ENCODE measurements at places on chromosomes 2 and 18.

DNA sequence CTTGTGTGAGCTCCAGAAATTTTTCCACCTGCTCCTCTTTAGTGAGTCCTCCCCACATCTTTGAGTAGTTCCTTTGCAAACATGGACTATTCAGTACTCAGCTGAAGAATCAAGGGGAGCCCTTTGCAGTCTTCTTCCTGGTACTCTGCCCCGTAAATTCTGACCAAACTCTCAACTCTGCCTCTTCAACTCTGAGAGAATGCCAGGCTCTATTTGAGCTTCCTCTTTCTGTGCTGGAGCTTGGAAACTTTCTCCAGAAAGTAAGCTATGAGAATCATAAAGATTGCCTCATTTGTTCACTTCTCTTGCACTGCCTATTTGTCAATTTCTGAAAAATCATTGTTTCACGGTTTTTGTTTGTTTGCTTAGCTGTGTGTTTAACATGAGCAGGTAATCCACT lies 7.4 kb upstream of the STAT4 start:
- peaks cover 10% of the 10 kb centered on the region for H3K4me1 ChIP-seq
- peaks cover 7% of the 10 kb centered on the region for H3K36me3 ChIP-seq
- H3K27me3 ChIP-seq: no peaks in the 10 kb centered on the region
- H3K27ac ChIP-seq: no peak overlapping the region

- H3K36me3 ChIP-seq: no peaks in the 10 kb centered on the region
- H3K27ac ChIP-seq: no peak overlapping the region
- H3K27me3 ChIP-seq: peaks cover 38% of the 10 kb centered on the region
- peaks cover 24% of the 10 kb centered on the region for H3K4me1 ChIP-seq
Observed at GRCh38 chr18:78765142-78765541, 214.5 kb upstream of the SALL3 start.

DNA sequence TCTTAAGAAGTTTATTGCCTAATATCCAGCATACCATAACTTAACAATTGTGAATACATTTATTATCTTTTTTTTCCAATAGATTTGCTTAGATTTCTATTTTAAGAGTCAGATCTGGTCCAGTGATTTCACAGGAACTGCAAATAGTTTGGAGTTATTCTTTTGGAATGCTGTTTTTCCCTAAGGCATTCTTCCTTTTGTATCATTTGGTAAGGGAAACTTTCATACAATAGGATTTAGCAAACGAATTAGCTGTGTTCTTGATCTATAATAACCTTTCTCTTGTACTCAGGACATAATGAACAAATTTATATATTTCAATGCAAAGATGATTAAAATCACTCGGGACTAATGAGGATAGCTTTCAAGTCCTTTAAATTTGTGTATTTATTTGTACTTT lies 201.6 kb downstream of the ERBB4 start:
- peaks cover 2% of the 10 kb centered on the region for H3K36me3 ChIP-seq
- no peak overlapping the region for H3K4me3 ChIP-seq
- H3K27ac ChIP-seq: no peak overlapping the region
- no peak for DNase-seq
- H3K4me1 ChIP-seq: no peaks in the 10 kb centered on the region
- H3K27me3 ChIP-seq: no peaks in the 10 kb centered on the region

DNA sequence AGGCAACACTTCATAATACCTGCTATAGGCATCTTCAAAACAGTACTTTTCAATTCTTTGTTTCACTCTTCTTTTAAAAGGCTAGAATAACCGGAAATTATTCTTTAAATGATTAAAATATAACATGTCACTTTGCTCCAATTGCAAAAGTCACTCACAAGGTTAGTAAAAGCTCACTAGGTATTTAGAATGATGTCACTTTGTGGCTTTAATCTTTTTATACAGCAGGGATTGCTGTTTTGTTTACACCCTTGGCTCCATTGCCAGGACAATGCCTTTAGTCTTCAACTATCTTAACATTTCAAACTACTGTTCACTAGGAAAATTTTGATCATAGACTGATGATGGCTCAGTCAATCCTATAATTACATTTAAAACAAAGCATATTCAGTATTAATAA lies 157.1 kb downstream of the BAZ2B start:
- H3K27ac ChIP-seq: no peak overlapping the region
- DNase-seq: no peak
- no peak overlapping the region for H3K4me3 ChIP-seq
- H3K36me3 ChIP-seq: peaks cover 6% of the 10 kb centered on the region
- no peaks in the 10 kb centered on the region for H3K4me1 ChIP-seq
- no peaks in the 10 kb centered on the region for H3K27me3 ChIP-seq

- DNase-seq: no peak
- H3K27me3 ChIP-seq: no peaks in the 10 kb centered on the region
- peak overlapping the region; percentile 94 for H3K27ac ChIP-seq
- no peaks in the 10 kb centered on the region for H3K36me3 ChIP-seq
- peaks cover 67% of the 10 kb centered on the region for H3K4me1 ChIP-seq
Observed at GRCh38 chr2:182824767-182825158, 41.7 kb downstream of the FRZB start.

GRCh38 chr2:192230889-192231453 lies 36.2 kb upstream of the TMEFF2 start:
- DNase-seq: no peak
- no peak overlapping the region for H3K4me3 ChIP-seq
- no peaks in the 10 kb centered on the region for H3K36me3 ChIP-seq
- H3K4me1 ChIP-seq: no peaks in the 10 kb centered on the region
- H3K27me3 ChIP-seq: no peaks in the 10 kb centered on the region

DNA sequence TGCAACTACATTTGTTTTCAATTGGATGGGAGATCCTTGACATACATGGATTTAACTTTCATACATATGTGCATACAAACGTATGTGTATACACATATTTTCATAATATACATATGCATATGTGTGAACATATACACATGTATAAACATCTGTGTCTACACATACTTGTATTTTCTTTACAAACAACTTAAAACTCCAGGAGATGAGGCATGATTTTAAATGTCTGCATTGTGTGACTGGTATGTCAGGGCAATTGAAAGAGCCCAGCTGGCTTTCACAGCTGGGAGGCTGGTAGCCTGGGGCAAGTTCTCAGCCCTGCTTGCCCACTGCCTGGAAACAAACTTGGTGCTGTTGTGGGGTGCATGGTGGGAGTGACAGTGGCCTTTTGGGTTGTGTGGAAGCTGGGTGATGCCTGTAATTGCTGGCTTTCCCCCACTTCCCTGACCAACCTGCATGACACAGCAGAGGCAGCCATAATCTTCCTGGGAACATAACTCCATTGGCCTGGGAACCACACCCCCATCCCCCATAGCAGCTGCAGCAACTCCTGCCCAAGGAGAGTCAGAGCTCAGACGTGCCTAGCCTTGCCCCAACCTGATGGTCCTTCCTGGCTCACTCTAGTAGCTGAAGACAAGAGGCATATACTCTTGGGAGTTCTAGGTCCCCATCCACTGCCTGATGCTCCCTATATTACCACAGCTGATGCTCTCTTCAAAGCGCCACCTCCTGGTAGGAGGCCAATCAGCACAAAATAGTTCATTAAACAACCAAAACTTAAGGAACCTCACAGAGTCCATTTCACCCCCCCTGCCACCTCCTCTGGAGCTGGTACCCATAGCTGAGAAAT lies 158.3 kb downstream of the CERS6 start:
- no peak for DNase-seq
- no peak overlapping the region for H3K4me3 ChIP-seq
- no peak overlapping the region for H3K27ac ChIP-seq
- H3K36me3 ChIP-seq: peaks cover 29% of the 10 kb centered on the region

DNA sequence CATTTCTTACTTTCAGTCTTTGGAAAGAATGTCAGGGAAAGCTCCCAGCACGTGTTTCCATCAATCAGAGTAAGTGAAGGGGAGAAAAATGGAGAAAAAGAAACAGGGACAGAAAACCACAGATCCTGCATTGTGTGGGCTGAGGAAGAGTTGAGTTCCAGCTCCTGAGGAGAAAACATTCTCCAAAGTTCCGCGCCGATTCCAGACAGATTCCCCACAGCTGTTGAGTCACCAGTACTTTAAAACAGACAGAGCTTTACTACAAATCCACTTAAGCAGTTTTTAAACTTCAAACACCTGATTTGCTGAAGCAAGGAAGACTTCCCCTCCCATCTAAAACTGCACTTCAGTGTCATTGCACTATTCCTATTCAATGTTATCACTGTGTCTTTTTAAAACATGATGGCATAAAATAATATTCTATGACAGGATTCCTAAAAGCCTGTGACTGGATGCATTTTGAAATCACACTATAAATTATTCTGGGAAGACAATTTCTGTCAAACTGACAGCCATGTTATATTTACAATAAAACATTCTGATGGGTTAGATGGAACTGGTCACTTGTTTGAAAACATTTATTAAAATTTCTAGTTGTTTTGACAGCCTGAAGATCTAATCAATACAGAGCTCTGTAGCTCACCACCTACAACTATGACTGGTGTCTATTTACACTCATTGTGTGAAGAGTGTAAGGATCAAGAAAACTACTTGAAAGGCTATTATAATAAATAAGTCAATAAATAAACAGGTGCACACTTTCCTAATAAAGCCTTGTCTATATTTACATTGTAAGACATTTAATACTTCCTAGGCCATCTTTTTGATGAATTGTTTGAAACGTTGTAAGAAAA lies 40.9 kb downstream of the TCF4 start:
- no peak for DNase-seq
- H3K4me3 ChIP-seq: no peak overlapping the region
- peaks cover 5% of the 10 kb centered on the region for H3K36me3 ChIP-seq
- H3K27me3 ChIP-seq: no peaks in the 10 kb centered on the region
- H3K4me1 ChIP-seq: peaks cover 15% of the 10 kb centered on the region
- H3K27ac ChIP-seq: no peak overlapping the region

DNA sequence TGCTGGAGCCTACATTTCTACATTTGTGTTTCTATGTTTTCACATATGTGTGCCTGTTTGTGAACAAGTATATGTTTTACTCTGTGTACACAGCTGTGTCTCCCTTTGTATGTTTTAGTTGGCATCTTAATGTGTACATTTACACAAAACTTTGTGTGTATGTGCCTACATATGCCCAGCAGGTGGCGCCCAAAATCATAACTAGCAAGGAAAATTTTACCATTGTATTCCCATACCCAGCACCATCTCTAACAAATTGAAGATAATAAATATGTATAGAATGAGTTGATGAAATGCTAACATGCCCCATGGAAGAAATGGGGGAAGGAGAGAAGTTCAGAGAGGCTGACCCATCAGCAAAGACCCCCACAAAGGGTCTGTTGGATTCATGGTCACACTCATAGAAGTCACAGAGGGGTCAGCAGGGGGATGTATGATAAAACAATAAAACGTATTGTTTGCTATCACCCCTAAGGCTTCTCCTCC lies 48.1 kb downstream of the PKDCC start:
- H3K36me3 ChIP-seq: no peaks in the 10 kb centered on the region
- no peak overlapping the region for H3K4me3 ChIP-seq
- no peak for DNase-seq
- H3K4me1 ChIP-seq: peaks cover 16% of the 10 kb centered on the region
- H3K27ac ChIP-seq: no peak overlapping the region

DNA sequence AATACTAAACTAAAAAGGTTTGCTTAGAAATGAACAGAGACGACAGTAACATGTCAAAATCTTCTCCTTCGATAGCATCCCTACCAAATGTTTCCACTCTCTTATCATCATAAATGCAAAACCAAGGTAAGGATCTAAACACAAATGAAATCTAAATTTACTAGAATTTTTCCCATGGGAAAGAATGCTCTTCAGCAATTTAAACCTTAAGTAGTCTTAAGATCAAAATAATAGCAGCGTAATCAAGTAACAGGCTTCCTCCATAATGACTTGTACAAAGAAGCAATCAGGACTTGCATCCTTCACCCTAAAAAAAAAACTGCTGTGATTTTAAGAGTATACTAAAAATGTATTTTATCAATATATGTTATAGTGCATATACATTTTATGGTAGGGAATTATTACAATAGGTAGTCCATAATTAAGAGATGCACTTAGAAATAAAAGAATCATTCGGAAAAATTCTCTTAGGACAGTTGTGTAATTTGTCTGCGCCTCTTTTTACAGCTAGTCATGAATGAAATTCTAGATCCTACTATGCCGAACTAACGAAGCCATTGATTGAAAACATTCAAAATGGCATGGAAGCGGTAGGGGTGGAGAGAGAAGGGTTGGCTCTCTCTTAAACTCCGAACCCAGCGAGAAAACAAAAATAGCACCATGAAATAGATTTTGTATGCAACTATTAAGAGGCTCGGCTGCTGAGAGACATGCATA lies 1.3 kb downstream of the PGAP1 start:
- H3K27ac ChIP-seq: peak overlapping the region; percentile 99
- H3K4me3 ChIP-seq: peak overlapping the region; percentile 93
- no peaks in the 10 kb centered on the region for H3K27me3 ChIP-seq
- no peak for DNase-seq
- H3K36me3 ChIP-seq: no peaks in the 10 kb centered on the region

DNA sequence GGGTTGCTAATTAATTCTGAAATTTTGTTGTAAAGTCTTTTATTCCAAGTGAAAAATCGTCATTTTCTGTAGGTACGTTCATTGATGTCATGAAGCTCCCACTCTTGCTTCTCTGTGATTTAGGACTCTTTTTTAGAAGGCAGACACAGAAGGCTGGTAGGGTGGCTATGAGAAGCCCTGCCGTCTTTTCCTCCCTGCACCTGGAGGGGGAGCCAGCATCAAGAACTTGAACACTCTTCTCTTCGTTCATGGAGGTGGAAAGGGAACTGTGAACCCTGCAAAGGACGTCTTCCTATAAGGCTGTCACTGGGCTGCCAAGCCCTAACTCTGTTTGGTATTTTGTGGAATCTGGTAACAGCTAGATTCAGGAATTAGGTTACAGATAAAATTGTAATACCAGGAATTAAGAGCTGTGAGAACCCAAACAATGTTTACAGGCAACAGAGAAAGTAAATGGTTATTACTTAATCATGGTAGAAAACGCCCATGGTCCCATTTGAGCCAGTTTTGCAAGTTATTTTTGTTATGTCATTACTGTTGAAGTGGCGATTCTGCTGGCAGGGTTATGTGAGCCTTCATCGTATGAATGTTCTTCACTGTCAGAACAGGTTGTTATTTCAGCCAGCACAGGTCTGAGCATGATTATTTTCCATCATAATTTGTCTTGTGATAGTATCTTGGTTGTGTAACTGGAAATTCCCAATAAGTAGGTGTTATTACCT lies 112.2 kb downstream of the OSBPL6 start:
- H3K27ac ChIP-seq: no peak overlapping the region
- peaks cover 3% of the 10 kb centered on the region for H3K27me3 ChIP-seq
- no peak overlapping the region for H3K4me3 ChIP-seq
- peaks cover 16% of the 10 kb centered on the region for H3K4me1 ChIP-seq

- no peak for DNase-seq
- H3K4me3 ChIP-seq: no peak overlapping the region
- H3K27ac ChIP-seq: no peak overlapping the region
- H3K4me1 ChIP-seq: no peaks in the 10 kb centered on the region
- no peaks in the 10 kb centered on the region for H3K36me3 ChIP-seq
- no peaks in the 10 kb centered on the region for H3K27me3 ChIP-seq
Observed at GRCh38 chr2:241198381-241199279, 10.2 kb downstream of the ANO7 start.

GRCh38 chr2:218999881-219000568 lies 6.8 kb upstream of the CRYBA2 start:
- no peak for DNase-seq
- H3K4me3 ChIP-seq: no peak overlapping the region
- peaks cover 14% of the 10 kb centered on the region for H3K4me1 ChIP-seq
- H3K36me3 ChIP-seq: no peaks in the 10 kb centered on the region

GRCh38 chr18:9011431-9011830 lies 91.1 kb upstream of the NDUFV2 start:
- no peak for DNase-seq
- H3K27ac ChIP-seq: no peak overlapping the region
- peaks cover 5% of the 10 kb centered on the region for H3K27me3 ChIP-seq
- H3K36me3 ChIP-seq: no peaks in the 10 kb centered on the region
- H3K4me3 ChIP-seq: no peak overlapping the region
- peaks cover 2% of the 10 kb centered on the region for H3K4me1 ChIP-seq

Measured in progenitor cell of endocrine pancreas (in vitro differentiated cells).